ENCODE measurements at places on chromosomes 3 and 15.

DNA sequence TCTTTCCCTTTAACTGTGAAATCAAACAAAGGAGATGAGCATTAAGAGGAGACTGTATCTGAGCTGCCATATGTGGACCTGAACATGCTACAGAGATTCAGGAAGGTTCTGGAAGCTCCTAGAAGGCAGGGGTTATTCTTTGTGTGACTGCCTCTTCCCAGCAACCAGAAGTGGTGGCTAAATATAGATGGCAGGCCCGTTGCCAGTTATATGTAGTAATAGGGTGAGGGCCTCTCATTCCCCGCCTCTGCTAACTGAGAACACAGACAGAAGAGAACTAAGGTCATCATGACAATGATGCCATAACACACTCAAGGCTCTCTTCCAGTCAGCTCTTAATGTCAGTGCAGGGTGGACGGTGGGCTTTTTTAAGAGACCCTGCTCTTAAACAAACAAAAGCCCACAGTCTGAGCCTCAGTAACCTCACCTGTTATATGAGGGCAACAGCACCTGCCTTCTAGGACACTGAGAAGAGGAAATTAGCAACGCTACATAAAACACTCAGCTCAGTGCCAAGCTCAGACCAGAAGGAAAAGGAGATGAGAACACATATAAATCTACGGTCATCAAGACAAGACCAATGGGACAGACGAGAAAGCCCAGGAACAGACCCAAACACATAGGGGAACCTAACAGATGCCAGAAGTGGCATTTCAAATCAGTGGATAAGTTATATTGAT is 22.3 kb downstream of the CFAP92 start:
- no peak for DNase-seq

DNA sequence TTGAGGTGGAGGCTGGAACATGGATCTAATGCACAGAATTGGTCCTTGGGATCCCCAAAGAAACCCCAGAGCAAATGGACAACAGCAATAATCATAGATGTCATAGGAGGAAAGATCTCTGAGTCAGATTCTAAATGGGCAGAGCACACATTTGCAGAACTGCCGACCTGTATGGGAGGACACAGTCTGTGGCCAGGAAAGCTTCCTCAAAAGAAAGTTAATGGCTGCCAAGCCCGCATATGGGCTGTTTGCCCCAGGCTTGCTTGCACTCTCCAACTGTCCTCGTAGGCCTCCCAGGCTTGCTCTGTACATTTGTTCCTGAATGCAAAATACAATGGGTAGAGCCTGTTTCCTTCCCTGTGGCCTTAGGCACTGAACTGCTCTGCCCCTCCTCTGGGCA is 102.0 kb upstream of the PLXNA1 start:
- no peak for DNase-seq

DNA sequence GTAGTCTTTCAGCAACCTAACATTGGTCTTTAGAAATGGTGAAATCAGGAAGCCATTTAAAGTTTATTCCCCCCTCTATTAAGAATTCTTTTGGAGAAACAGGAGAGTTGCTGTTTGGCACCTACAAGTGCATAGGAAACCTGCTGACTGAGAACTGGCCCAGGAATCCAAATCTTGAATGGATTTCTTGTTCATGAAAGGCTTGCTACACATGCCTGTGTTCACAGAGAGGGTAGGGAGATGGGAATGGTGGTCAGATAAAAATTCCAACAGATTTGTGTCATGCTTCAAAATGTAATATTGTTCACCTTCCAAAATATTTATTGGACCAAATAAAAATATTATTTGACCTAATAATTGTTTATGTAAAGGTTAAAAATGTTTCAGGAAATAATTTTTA is 24.2 kb upstream of the ZPLD1 start:
- DNase-seq: no peak

DNA sequence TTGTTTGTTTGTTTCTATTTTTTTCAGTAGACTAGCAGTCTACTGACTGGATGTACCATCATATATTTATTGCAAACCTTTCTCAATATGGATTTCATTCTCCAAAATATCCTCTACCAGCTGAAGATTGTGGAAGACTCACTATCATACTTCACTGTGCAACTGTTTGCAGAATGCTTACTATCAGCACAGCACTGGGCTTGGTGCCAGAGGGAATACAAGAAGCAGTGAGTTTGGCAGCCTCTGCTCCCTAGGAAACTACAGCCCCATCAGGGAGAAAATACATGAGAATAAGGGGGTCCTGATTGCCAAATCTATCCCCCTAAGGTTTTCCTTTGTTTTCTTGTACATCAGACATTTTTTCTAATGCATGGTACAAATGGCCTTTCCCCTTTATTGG is 27.5 kb downstream of the AQP9 start:
- no peak for DNase-seq

DNA sequence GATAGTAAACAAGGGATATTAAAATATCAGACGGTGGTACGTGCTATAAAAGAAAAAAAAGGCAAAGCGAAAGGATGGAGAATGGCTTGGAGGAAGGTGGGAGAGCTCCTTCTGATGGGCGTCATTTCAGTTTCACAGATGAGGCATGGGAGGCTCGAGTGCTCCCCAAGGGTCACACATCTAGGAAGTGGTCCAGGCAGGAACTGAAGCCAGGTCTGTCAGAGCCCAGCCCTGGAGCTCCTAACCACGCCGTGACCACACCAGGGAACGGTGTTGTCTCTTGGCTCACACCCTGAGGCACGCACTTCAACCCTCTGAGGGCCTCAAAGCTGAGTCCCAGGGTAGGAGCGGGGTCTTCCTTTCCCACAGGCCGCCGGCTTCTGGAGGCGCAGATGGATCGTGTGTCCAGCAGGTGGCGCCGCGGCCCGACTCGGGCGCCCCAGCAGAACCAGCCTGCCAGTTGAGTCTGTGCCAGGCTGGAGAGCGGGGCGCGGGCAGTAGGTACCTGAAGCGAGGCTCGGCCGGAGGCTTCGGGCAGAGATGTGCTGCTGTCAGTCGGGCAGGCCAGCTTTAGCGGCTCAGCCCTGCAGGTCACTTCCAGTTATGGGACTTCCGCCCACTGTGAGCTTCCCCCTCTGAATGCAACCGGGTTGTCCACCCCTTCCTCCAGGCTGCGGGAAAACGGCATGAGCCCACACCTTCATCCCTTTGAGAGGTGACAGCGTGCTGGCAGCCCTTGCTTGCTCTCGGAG is 68.1 kb downstream of the SLC6A1 start:
- DNase-seq: peak; percentile 76

DNA sequence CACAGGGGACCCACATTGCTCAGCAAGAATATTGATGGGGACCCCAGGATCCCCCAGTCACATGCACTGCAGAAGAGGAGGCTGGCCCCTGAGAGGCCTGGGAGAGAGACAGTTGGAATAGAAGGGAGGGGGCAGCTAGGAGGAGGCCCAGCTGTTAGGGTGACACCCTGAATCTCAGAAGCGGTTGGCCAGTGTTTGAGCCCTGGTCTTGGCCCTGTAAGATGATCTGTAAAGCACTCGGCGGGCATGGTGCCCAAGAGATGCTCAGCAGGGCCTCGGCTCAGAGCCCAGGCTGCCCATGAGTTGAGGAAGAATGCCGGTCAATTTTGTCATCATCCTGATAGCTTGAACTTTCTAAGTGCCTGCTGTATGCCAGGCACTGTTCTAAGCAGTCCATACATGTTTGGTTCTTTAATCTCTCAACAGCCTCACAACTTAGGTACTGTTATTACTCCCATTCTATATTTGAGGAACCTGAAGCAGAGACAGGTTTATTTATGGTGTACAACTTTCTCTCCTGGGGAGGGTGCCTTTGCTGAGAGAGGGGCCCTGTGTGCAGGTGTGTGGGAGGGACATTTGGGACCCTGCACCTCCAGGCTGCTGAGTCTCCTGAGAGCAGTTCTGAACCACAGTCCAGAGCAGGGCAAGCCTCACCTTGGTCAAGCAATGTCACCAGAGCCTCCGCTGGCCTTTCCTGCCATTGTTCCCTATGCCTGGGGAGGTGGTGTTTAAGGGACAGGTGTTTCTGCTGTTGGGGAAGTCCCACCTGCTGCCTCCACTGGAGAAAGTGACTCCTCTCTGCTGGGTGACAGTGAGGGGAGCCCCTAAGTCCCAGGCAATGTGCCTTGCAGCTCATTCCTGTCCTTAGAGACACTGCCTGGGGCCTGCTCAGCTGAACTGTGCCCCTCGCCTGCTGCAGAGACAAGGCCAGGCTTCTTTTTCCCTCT is 26.0 kb downstream of the SLC6A6 start:
- DNase-seq: no peak

DNA sequence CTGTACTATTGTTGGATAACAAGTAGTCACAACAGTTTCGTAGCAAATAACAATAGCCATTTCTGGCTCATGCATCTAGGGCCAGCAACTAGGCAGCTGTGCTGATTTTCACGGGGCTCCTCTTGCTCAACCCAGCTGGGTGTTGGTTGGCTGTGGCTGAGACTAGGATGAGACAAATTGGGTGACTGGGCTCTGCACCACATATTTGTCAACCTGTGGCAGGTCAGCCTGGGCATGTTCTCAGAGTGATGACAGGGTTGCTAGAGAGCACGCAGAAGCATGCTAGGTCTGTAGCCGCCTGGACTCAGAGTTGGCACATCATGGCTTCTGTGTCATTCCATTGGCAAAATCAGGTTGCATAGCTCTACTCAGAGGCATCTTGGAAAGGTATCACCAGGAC is 175.9 kb downstream of the OTOL1 start:
- no peak for DNase-seq

DNA sequence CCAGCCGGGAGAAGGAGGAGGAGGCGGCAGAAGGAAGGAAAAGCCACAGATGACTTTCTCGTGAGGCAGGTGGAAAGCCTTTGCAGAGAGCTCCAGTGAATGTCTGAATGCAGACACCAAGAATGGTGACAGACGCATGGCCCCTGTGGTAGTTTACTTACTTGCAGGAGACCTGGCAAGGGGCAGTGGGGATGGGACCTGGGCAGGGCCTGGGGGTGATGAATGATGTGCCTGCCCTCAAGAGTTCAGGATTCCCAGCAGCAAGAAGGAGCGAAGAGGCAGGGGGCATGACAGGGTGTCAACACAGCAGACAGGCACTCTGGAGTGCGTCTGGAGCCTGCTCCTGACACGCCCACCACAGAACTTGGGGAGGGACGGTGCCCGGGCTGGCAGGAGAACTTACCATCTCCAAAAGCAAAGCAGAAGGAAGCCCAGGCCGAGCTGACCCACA is 260.5 kb upstream of the LYSMD4 start:
- DNase-seq: no peak
